ENCODE measurements at places on chromosomes 7 and 10.

- no peak for DNase-seq
Observed at GRCh38 chr7:96045919-96046318, 273.6 kb downstream of the DYNC1I1 start.

DNA sequence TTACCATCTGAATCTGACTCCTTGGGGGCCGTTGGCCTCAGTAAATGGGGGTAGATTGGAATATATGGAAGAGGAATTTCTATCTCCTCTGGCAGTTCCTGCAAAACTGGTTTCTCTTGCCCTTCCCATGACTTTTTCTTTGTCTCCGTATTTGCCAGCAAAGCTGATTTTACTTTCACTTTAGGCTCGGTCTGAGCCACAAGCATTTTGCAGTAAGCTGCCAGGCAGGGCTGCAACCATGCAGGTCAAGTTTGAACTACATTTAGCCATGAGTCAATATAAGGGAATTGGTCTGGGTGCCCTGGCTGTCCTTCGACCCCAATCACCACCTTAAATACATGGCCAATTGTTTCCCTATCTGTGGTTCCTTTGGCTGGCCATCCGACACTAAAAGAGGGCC lies 104.3 kb downstream of the TRIM24 start:
- DNase-seq: no peak

- DNase-seq: no peak
Observed at GRCh38 chr10:29063806-29064644, 224.8 kb upstream of the LYZL1 start.

DNA sequence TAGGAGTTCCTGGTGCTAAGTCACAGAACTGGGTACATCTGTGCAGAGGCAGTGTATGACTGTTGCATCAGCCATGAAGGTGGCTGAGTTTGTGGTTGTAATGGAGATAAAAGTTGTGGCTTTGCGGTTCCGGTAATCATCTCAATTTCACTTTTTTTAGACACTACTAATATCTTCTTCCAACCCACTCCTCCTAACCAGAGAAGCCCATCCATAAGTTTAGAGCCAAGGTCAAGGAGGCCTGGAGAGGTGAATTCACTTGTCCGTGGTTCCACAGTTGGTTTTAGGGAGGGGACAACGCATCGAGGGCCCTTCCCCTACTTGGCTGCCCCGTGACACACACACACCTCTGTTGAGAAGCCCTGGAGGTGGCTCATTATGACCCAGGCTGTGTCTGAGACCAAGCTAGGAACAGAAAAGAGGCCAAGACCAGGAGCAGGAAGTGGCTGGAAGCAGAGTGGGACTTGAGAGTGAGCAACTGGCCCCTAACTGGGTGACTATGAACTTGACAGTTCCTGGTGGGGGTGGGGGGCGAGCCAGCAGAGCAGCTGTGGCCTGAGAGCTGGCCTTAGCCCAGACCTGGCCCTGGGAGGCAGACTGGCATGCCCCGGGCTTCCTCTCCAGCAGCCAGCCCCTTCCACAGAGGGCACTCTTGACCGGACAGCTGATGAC lies 66.8 kb upstream of the COL13A1 start:
- DNase-seq: no peak

DNA sequence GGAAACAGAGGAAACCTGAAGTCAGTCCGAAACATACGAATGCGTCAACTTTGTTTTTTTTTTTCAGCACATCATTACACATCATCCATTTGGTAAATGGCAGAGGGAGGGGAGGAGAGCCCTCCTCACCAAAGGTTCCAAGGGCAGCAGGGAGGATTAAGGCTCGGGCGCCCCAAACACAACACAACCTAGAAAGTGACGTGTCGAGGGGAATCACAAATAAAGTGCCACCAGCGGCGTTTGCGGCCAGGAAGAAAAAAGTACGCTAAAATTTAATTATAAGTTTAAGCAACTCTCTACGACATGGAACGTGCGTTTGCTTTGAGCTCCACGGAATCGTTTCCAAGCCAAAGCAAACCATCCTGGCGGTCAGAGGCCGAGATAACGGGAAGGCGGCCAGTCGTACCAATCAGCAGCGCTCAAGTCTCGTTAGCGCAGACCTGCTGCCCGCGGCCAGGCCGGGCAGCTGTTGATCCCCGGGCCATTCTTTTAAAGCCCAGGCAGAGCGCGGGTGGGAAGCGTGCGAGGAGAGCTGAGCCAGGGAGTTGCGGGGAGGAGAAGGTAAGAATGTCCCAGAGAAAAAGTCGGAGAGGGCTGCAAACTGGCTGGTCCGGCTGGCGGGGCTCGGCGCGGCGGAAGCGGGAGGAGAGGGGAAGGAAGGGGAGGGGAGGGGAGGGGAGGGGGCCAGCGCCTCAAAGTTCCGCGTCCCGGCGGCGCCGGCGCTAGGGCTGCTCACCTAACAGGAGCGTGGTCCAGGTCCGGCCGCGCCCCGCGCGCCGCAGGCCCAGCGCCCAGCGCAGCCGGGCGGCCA lies 719 bp downstream of the DPY19L1 start:
- DNase-seq: peak; percentile 52

DNA sequence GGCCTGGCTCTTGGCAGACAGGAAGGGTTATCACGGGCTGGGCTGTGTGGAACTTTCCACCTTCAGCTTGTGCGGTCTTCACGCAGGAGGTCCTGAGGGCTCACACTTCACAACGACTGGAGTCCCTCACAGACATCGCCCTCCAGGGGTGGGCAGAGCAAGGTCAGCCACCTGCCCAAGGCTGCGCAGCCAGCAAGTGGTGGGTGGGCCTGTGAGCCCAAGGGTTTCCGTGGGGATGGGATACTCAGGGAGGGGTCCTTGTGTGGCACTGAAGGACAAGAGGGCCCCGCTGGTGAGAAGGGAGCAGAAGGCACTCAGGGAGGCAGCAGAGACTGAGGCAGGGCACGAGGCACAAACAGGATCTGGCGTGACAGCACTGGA lies 22.0 kb downstream of the PDIA4 start:
- DNase-seq: no peak

- DNase-seq: no peak
Observed at GRCh38 chr7:2894118-2894940, 50.2 kb upstream of the GNA12 start.

- no peak for DNase-seq
Observed at GRCh38 chr10:86305521-86305920, 61.1 kb downstream of the GRID1 start.

All from hypothalamus (tissue), 51 donors.